ENCODE measurements at places on chromosomes 6 and 20.
A peak's percentile ranks its signal among the peaks of the same experiment; 100 is the strongest.

DNA sequence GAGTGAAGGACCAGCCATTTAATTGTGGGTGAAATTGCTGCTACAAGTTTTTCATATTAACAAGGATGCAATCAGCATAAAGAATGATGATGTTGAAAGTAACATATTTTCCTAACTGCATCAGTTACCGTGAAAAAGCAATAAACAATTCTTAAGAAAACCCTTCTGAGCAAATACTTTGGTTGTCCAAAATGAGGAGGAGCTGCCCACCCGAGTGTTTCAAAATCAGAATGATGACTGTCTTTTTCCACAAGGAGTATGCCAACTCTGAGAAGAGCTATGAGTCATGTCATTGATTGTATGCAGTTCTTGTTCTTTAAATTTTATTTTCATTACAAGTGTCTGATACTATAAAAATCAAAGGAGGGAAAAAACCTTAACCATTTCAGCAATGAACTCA, 470.5 kb downstream of the COL12A1 start:
- no peak for DNase-seq

DNA sequence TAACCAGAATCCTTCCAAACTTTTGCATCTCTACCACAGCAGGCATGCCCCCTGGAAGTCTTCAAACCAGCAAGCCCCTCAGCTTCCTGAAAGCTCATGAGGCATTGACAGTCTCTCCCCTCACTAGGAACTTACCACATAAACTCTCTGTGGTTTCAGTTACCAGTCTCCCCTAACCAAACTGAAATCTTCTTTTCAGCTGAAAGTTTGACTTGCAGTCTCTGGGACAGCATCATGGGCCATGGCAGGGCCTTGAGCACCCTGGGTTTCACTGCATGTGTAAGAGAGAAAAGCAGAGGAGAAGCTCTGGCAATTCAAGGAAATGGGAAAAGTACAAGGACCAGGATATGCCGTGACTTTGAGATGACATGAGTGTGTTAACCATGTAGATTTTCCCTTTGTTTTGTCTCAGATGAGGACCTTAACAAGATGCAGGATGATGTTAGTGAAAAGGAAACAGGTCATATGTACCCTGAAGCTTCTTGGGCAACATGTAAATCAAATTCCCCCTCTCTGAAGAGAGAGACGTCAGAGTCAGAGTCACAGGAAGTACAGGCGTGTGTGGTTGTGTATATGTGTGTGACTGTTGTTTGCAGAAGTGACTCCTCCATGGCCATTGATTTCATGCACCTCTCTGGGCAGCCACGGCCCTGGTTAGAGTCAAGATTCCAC, 106.3 kb downstream of the TNFRSF21 start:
- DNase-seq = no peak

GRCh38 chr6:64230530-64230929, 594.9 kb downstream of the PHF3 start:
- DNase-seq = no peak

- DNase-seq = no peak
These were observed 34.2 kb upstream of the GSTA4 start for GRCh38 chr6:53029257-53029656.

- no peak for DNase-seq
These were observed 14.8 kb downstream of the ARHGAP40 start for GRCh38 chr20:38616457-38616856.

DNA sequence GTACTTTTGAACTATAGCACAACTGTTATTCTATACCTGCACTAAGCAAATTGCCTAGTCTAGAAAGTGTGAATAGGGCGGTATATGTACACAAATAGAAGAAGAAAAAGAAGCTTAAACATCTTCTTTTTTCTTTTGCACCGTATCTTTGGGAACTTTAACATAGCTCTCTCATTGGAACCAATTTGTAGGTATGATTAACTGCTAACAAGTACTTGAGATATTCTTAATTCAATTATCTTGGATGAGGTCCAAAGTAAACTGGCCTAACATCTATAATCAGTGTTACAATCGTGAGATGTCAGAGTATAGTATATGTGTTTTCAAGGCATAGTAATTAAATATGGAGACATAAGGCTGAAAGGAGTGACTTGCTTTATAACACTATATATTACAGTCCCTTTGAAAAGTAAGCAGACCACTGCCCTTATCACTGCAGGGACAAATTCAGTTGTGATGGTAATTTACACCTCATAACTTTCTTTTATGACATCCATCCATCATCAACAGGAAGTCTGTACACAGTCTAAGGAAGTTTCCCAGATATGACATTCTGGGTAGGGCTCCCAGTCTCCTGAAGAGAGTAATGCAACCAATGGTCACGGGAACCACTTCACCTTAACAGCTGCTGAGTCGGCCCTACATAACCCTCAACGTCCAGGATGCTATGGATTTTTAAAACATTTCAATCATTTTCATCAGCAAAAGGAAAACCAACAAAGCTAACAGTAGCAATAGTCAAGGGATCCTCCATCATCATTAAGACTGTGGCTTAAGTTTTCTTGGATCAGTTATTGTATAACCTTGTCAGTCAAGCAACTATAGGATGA, 37.6 kb downstream of the NKAIN2 start:
- no peak for DNase-seq

DNA sequence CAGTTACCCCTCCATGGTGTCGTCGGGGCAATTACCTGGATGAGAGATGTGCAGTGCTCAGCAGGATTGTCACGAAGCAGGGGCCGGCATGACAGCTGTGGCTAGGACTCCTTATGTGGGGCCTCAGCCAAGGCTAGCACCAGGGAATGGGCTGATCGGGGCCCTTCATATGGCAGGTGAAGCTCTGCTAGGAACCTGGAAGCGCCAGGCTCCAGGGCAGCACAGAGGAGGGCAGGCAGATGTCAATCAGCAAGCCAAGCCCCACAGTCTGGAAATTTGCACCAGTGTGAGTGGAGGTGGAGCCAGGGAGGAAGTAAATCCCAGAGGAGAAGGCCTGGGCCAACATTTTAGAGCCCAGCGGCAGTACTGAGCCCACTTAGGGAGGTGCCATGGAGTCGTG, 21.2 kb downstream of the SYNDIG1 start:
- DNase-seq = no peak

- no peak for DNase-seq
These were observed 147.8 kb downstream of the EDN3 start for GRCh38 chr20:59448196-59448595.

GRCh38 chr6:167680605-167681149, 146.0 kb upstream of the AFDN start:
- no peak for DNase-seq

DNA sequence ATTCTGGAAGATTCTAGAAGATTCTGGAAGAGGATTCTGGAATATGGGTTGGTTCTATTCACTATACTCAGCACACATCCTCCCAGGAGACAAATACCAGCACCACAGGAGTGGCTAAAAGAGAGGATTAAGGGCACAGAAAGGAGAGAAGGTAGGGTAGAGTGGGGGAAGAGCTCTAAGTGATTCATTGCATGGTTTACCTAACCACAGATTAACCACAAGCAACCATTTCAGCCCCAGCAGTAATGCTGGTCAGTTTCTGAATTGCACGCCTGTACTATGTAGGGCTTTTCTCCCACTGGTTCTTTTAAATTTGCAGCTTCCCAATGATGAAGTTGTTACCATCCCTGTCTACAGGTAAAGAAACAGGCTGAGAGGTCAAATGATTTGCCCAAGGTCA, 192.7 kb upstream of the PMEPA1 start:
- no peak for DNase-seq

GRCh38 chr6:157999168-158000051, 17.7 kb downstream of the SYNJ2 start:
- DNase-seq = no peak

- DNase-seq = no peak
These were observed 127.8 kb upstream of the EEF1E1 start for GRCh38 chr6:8229915-8230756.

- DNase-seq = no peak
These were observed 335.5 kb upstream of the POU3F2 start for GRCh38 chr6:98498866-98499265.

DNA sequence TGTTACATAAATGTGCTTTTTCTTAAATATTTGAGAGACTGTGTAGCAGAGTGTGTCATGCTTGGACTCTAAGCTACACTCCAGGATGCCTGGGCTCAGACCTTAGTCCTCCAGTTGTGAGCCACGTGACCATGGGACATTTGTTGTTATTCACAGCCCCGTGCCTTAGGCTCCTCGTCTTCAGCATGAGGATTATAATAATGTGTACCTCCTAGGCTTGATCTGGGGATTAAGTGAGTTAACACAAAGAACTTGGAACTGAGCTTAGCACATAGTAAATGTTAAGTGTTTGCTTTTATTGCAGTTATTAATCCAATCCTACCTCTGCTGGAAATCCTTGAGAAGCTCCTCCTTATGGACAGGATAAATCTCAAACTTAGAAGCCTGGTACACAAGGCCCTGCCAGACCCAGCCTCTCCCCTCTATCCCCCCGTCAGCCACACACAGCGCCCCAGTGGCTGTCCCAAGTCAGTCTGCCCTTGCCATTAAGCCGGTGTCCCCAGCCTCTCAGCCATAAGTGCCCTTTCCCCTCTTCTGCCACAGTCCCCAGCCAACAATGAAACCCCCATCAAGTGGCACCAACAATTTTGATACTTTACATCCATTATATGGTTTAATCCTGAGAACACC, 177.5 kb downstream of the TMEM242 start:
- DNase-seq = no peak

DNA sequence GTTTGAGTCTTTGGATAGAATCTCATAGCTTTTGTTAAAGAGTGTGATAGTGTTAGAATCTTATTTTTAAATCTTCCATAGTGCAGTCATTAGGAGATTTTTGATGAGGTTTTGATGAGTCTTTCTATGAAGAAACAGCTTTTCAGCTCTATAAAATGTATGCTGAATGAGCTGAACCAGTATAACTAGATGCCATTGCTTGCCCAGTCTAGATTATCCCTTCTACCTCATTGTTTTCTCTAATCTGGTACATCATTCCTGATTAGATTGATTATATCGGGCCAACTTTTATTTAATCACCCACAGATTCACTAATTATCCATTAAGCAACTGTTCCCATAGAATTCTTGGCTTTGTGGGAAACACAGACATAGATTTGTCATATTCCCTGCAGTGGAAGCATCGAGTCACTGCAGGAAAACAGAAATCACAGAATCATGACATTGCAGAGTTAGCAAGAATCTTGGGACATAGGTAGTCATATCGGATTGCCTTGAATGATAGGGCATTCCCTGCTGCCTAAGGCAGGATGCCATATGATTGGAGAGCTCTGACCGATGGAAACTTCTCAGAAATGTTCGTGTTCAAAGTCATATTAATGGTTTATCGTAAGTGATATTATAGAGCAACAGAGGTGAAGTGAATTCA, 882.7 kb upstream of the FLRT3 start:
- no peak for DNase-seq

GRCh38 chr6:157366648-157367047, 14.3 kb upstream of the ZDHHC14 start:
- no peak for DNase-seq

DNA sequence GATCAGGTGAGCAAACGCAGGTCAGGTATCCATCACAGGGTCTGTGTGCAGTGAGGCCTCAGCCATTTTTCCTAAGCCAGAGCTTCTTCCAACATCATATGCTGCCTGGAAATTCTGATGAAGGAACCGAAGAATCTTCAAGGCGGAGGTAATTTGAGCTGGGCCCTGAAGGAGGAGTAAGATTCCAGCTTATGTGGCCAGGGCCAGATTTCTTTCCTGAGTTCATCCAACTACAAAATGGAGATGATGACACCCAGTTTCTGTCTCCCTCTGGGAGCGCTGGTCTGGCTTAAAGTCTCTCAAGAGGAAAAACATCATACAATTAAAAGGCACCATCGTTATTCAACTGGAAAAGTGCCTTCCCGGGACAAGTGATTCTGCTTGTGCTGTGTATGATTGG, 6.9 kb upstream of the MANBAL start:
- DNase-seq = no peak

DNA sequence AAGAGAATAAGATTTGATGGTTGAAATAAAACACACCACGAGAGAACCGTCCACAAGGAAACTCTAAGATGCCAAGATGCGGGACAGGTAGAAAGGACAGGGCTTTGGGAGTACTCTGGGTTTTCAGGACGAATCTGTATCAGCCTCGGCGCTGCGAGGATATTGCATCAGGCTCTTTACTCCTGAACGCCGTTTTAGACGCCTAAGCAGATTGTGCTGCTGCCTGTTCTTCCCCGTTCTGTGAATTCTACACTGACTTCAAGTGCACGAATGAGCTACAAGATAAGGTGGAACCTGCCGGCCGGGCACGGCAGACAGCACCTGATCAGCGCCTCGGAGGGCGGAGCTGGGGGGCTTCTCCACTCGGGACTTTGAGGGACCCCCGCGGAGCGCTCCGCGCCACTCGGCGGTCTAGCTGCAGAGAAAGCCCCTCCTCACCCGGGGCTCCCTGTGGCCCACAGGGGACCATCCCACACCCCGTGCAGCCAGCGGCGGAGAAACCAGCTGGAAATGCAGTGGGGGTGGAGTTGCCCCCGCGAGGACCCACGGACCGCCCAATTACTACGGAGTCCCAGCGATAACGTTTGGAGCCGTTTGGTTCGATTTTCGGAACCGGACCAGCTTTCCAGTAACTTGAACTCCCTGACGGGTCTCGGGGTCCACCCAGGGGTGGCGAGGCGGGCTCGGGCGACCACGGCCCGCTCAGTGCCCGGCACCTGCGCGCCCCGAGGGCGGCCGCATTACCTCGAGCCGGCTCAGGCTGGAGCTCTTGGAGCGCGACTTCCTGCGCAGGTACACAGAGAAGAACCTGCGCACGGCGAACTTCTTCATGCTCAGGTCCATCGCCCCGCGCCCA, 646 bp downstream of the RPS6KA2 start:
- peak; percentile 11 for DNase-seq

DNA sequence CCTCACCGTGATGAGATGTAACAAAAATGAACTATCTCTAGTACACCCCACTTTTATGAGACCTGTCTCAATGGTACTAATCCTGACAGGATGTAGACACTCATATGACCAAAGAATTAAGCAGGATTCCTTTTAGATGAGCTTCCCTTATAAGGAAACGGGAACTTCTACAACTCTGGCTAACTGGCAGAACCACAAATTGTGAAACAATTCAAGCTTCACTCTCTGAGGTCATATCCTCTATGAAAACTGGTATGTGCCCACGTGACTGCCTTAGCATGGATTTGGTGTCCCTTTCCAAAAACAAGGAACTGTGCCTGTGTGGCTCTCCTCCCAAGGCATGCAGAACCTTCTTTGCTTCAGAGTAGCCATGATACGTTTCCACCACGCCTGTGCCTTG, 14.1 kb upstream of the CPNE5 start:
- no peak for DNase-seq

DNA sequence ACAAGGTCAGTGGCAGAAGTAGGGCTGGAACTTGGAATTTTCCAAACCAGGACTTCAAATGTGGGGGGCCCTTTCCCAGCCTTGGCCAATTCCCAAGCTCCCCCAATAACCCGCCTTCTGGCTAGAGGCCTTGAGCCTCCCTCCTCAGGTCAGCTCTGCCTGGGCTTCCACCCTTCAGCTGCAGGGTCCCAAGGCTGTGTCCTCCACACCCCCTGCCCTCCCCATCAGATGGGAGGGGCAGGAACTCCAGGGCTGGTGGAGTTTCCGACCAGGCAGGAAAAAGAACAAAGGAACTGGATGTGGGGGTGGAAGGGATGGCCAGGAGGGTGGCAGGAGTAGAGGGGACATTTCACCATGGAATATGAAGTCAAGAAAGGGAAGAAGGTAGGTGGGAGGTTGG, at the start of gene CCM2L:
CCM2L (plus strand) TSS at position 338 of the 400 bp plus-strand sequence; CDS start at position 355, 17 bp downstream.
- no peak for DNase-seq

Data from stimulated activated CD8-positive, alpha-beta memory T cell treated with anti-CD3 and anti-CD28 coated beads, Interleukin-12 subunit alpha, Interleukin-12 subunit beta, amount 100 ng/mL, for 4 hours (primary cell).